ENCODE measurements at places on chromosomes 16 and 17.
A peak's percentile ranks its signal among the peaks of the same experiment; 100 is the strongest.

GRCh38 chr17:79861413-79862216, 22.4 kb upstream of the CBX4 start:
- no peak for DNase-seq

DNA sequence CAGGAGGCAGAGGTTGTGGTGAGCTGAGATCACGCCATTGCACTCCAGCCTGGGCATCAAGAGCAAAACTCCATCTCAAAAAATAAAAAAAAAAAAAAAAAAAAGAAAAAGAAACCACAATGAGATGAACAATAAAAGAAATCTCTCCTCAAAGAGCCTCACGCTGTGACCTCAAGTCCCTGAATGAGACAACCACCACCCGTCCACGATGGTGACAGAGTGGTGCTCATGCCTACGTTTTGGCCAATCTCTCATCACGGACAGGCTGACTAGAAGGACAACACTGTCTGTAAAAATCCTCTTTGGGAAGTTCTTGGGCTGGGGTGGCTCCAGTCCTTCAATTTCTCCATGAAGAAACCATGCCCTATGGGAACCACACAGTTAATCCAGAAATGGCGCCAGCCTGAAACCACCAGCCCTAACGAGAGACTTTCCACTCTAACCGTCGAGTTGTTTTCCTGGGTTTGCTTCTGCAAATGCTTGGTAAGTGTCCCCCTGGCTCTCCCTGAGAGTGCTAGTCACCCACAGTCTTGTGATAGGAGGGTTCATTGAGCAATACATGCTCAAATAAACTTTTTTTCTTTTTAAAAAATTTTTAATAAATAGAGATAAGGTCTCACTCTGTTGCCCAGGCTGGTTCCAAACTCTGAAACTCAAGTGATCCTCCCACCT, 15.0 kb upstream of the PRSS27 start:
- no peak for DNase-seq

GRCh38 chr16:28563218-28563617, 9.5 kb downstream of the SGF29 start:
- DNase-seq, result no peak

DNA sequence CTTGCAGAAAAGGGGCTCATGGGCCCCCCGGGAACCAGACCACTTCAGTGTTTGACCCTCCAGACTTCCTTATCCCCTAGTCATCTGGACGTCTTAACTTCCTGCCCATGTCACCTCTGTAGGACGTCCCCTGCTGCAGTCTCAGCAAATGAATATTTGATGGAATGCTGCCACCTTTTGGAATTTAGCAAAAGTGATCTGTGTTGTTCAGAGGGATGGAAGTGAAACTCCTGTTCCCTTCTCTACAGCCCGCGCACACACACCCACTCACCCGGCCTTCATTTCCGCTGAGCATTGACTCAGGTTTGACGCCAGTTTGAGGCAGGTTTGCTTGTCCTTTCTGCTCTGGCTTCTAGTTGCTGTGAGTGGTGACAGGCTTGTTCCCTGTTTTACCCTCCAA, 507.2 kb upstream of the EEF2KMT start:
- DNase-seq, result no peak

DNA sequence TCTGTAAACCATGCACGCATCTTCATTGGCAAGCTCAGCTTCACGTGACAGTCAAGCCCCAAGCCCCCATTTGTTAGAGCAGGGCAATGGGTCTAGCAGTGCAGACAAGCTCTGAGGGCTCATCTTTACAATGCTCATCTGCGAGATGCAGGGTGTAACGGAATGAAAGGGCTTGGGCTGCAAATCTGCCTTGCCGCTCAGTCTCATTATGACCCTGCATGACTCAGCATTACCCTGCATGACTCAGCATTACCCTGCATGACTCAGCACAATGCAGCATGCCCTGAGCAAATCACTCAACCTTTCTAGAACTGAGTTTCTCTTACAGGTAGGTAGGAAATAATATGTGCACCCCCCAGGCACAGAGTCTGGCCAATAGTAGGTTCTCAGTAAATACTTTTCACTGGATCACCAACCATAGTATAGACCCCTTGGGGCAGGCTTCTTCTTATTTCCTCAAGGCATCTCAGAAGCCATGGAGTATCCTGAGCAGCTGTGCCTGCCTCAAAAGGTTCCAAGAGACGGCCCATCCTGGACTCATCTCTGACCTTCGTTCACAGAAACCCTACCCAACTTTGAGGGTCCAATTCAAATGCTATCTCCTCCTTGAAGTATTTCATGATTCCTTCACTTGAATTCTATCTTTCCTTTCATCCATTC, 391.3 kb upstream of the CDH5 start:
- no peak for DNase-seq

- no peak for DNase-seq
Measured at GRCh38 chr17:44781551-44782325, 22.9 kb downstream of the ADAM11 start.

GRCh38 chr17:7559320-7560171, 996 bp downstream of the TNFSF13 start:
- no peak for DNase-seq

GRCh38 chr16:54375071-54375470, 88.5 kb upstream of the IRX3 start:
- DNase-seq, result no peak

DNA sequence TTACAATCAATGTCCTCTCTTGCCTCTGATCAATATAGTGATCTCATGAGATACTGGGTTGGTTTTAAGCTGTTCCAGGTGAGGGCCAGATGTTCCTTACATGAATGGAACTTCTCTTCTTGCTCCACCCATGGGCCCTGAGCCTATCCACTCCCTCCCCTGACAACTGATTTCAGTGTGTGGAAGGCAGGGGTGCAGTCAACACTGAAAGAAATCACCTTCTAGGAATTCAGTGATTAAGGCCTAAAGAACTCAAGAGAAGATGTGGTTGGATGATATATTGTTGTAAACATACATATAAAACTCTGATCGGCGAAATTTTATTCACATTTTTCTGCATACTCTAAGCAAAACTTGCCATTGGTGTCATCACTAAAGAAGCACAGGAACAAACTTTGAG, 6.7 kb upstream of the GOSR2 start:
- DNase-seq, result no peak

DNA sequence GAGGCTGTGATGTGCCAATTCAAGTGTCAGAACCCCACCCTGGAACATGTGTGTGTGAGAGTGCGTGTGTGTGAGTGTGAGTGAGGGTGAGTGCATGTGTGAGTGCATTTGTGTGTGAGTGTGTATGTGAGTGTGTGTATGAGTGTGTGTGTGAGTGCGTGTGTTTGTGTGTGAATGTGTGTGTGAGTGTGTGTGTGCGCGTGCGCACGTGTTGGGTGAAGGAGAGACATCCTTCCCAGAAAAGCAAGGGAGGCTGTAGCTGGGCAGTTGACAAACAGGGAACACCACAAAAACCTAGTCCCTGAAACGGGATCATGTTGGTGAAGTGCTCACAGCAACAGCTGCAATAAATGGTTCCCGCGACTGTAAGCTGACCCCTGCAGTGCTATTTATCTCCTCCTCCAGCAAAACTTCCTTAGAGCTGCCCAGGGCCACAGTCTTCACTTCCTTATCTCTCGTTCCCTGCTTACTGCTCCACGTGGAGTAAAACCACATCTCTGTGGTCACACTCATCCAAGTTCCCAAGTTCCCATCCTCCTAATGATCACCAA, 40.1 kb upstream of the RPL38 start:
- no peak for DNase-seq

DNA sequence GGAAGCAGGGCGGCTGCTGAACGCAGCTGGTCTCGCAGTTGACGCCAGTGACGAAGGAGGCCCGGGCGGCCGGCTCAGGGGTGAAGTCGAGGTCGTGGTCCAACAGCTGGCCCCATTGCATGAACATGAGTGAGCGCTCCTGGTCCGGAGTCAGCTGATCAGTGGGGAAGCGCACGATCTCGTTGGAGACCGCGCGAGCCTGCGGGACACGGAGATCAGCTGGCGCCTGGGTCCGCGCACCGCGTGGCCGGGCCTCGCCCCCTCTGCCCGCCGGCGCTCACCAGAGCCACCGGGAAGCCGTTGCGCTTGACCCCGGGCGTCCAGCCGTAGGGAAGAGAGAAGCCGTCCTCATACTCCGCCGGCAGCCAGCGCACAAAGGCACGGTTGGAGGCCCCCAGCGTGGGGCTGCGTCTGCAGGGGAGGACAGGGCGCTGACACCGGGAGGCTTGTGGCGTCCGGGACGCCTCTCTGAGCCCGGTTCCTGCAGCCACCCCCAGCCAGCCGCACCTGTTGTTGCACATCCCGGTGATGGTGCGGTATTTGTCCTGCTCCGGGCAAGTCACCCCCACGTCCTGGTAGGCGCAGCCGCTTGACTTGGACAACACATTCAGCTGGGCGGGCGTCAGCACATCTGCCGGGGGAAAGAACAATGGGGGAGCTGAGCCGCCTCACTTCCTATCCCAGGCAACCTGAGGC, 1.6 kb downstream of the MPO start:
- no peak for DNase-seq

- no peak for DNase-seq
Measured at GRCh38 chr17:62626719-62627218, 701 bp upstream of the MRC2 start.

- no peak for DNase-seq
Measured at GRCh38 chr17:50603340-50603739, 31.3 kb upstream of the ABCC3 start.

- no peak for DNase-seq
Measured at GRCh38 chr17:63356337-63356757, 89.8 kb downstream of the CYB561 start.

GRCh38 chr17:31211352-31212012, 85.6 kb downstream of the OMG start:
- no peak for DNase-seq

DNA sequence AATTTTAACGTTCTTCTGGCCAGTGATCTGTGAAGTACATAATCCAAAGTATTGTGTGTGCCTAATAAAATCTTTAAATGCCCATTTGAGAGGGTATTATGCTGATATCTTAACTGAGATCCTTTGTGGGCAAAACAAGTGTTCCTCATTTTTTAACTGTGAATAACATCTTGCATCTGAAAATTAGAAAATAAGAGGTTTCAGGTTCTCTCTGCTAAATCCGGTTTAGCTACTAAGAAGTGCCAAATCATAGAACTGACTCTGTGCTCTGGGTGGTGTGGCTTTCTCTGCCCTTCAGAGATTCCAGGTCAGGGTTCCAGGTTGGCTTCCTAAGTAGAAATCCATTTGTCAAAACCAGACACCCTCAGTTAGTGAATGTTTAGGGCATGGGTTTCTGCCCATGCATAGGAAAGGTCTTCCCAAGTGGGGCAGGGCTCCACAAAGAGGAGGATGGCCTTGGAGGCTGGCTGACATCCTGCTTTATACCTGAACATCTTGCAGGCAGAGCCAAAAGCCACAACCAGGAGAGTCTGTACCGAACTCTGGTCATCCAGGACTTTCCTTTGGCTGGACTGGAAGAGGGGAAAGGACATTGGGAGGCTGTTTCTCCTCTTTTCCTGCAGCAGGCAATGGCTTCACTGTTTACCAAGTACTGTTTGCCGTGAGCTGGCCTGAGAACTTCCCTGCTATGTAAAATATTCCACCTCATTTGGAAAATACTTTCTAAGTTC, 8.5 kb downstream of the ALDH3A2 start:
- no peak for DNase-seq

GRCh38 chr17:65660947-65661346, 99.5 kb upstream of the AXIN2 start:
- no peak for DNase-seq

DNA sequence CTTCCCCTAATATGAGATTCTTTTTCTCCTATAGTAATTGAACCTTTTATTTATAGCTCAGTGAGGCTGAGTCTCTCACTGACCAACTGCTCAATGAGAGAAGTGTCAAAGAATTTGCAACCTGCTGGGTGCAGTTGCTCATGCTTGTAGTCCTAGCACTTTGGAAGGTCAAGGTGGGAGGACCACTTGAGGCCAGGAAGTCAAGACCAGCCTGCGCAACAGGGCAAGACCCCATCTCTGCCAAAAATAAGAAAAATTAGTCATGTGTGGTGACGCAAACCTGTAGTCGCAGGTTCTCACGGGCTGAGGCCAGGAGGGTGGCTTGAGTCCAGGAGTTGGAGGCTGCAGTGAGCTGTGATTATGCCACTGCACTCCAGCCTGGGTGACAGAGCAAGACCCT, 30.9 kb upstream of the CRYBA1 start:
- no peak for DNase-seq

GRCh38 chr17:50783193-50783660, 15.9 kb upstream of the ANKRD40CL start:
- peak; percentile 63 for DNase-seq

DNA sequence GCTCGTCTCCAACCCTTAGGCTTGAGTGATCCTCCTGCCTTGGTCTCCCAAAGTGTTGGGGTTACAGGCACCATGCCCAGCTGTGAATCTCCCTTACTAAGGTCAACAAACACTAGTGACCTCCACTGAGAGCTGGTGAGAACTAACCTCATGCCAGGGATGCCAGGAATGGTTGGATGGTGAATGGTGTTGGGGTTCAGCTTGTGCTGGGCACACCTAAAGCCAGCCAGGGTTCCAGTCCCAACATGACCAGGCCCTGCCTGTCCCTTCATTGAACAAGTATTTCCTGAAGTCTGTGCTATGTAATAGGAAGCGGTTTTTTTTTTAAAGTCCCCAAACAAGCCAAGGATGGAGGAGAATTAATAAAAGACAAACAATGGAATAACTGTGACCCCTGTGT, 56.0 kb upstream of the TOB1 start:
- DNase-seq, result no peak

DNA sequence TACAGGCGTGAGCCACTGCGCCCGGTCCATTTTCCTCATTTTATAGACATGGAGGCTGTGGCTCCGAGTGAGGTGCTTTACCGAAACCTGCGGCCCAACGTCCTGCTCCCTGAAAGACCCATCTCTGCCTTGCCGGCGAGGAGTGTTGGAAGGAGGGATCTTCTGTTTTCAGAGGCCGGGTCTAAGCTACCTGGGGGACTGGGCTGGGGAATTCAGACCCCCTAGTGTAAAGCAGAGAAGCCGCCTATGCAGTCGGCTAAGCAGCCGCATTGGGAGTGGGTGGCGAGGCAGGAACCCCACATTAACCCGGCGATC, 16.3 kb downstream of the MEOX1 start:
- no peak for DNase-seq

- DNase-seq, result no peak
Measured at GRCh38 chr17:81032641-81033480, 2.1 kb upstream of the BAIAP2 start.

DNA sequence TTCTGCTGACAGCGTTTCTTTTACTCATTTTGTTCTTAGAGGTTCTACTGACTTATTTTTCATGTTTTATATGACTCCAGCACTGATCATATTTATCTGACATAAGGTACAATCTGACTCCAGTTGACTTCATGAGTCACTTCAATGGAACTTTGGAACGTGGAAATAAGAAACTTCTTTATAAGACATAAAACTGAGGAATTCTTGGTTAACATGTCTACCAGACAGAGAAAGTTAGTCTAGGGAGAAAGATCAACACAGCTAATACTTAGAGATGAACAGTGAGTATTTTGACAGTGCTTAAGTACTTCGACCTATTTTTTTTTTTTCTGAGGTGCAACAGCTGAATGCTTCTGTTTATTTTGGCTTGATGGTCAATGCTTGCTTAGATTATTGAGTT, 679.5 kb downstream of the KCNJ2 start:
- DNase-seq, result no peak

GRCh38 chr16:8660841-8661301, 13.5 kb upstream of the ABAT start:
- DNase-seq, result peak; percentile 32

GRCh38 chr17:3798273-3799180, 2.5 kb downstream of the ITGAE start:
- DNase-seq, result no peak
